ENCODE measurements at places on chromosomes 12 and 14.

- no peak for DNase-seq
Measured at GRCh38 chr12:57027011-57027804, 10.9 kb upstream of the TAC3 start.

GRCh38 chr12:74922117-74922516 is 287.5 kb downstream of the KCNC2 start:
- DNase-seq: no peak

GRCh38 chr14:54105406-54105805 is 148.8 kb upstream of the BMP4 start:
- DNase-seq: no peak

DNA sequence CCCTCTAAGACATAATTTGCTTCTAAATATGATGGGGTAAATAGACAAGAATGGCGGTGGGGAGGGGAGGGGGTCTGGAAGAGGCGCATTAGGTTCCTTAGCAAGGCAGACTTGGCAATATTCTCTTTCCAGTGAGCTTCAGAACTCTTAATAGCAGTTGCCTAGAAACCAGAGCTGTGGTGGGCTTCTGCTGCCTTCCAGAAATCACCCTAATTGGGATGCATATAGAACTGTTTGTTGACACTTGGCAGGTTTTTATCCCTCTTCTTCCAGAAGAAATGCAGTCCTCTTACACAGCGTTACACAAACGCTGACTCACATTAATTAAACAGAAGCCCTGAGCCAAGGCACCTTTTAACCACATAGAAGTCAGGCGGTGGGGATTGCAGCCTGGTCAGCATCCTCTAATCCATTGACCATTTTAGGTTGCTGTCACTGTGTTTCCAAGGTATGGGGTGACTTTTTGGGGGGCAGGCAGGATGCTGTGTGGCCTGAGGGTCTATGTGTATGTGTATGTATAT is 114.1 kb downstream of the CCDC60 start:
- DNase-seq: no peak

DNA sequence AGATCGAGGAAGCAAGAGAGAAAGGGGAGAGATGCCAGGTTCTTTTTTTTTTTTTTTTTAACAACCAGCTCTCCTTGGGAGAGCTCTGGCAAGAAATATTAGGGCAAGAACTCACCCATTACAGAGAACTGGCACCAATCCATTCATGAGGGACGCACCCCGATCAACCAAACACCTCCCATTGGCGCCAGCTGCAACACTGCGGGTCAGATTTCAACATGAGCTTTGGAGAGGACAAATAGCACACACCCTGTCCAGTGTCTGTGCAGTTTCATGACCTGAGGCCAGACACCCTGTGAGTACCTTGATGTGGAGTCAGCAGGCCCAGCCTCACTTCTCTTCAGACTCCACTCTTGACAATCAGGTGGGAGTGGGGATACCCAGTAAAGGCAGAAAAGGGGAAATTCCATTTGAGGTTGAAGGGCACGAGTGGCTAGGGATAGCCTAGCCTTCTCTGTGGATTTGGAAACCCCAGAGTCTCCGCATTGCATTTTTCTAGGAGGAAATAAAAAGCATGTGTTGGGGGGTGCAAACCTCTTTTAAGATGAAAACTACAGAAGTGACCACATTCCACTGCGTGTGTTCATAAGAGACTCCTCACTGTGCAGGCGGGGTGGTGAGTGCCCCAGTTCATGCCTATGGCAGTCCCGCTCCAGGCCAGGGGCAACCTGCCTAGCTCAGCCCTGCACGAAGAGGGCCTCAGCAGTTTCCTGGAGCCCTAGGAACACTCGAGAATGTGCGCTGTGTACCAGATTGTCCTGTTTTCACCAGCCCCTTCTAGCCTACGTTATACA is 42.4 kb upstream of the GPATCH2L start:
- DNase-seq: no peak

DNA sequence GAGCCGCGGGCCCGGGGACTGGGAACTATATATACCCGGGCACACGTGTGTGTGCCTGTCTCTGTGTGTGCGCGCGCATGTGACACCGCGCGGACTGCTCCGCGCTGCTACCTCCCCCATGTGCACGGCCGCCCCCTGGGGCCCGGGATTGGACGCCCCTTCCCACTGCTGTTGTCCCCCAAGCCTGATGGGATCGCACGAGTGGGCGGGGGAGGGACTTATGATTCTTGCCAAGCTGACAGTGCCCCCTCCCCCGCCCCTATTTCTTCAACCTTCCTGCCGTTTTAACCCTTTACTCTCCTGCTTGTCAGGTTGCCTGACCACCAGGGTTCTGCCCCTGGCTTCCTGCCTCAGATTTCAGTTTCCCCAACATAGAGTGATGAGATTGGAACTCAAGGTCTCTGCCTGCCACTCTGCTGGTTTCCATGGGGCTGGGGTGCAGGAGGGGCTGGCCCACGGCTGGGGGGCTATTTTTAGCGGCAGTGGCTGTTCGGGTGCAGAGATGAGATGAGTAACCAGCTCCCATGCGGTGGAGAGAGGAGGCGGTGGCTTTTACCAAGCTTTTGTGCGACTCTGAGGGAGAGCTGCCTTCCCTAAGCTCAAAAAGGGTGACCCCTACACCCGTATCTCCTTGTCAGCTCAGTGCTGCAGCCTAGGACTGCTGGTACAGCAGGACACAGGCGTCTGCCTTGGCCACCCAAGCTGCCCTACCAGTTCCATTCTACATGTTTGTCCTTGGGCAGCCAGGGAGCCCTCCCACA is at the start of gene DDN:
TSS of gene DDN (minus strand) at position 5 of the 761 bp plus-strand sequence. CDS start 88 bp downstream, outside the sequence.
- no peak for DNase-seq

- DNase-seq: no peak
Measured at GRCh38 chr12:41932470-41932991, 212.1 kb downstream of the GXYLT1 start.

DNA sequence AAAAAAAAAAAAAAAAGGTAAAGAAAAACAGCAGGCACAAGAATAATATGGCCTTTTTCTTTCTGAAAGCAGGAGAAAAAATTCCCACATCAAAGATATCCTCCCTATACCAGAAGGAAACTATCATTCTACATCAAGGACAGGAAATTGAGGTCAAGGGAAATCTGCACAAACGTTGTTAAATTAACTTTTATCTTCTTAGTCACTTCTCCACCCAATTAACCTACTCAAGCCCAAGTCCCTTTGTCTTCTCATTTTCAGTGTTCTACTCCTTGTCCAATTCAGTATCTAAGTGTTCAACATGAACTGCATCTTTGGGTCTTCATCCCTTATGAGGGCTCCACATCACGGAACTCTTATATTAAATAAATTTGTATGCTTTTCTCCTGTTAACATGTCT is 15.7 kb downstream of the NDUFA12 start:
- no peak for DNase-seq

DNA sequence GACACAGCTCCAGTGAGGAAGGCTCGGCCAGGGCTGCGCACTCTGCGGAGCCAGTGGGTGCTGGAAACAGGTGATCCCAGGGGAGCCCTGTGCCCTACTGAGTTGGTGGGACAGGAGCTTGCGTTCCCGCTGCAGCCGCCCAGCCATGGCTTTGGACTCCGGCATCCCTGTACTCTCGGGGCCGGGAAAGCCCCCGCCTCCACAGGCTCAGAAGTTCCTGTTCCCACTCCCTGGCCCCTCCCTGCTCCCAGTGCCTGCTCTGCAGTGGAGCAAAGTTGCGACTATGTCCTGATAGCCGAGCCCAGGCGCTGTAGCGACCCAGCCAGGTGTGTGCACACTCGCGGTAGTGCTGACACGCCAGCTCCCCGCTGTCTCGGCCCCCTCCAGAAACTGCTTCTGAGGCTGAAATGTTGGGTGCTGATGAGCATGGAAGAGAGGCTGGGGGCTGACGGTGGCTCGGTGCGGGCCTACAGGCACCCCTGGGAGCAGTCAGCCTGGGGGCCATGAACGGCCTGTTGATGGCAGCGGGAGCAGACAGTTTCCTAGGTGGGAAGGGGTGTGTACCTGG is 344.6 kb upstream of the MGAT4C start:
- DNase-seq: no peak

- DNase-seq: no peak
Measured at GRCh38 chr12:69947897-69948296, 122.9 kb downstream of the MYRFL start.

DNA sequence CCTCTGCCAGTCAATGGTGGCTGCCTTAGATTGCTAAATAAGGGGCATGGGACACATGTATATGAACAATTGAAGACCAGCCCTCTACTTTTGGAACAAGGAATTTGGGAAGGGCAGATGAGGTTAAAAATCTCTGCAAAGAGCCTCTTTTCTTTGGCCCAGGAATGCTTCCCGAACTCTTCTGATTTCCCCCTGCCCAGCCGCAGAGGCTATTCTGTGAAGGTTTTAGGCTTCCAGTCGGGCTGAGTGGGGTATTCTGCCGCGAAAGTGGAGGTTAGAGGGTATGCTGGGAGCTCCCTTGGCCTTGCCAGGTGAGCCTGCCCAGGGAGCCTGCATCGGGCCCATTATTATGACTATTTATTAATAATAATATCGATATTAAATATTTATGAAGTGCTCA is 1.2 kb downstream of the POU6F1 start:
- DNase-seq: no peak

DNA sequence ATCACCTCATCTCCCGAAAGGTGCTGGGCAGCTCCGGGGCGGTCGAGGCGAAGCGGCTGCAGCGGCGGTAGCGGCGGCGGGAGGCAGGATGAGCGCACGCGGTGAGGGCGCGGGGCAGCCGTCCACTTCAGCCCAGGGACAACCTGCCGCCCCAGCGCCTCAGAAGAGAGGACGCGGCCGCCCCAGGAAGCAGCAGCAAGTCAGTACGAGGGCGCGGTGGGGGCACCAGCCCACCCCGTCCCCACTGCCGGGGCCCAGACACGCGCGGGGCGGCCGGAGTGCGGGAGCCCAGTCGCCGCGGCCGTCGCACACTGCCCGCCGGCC is 862 bp downstream of the HMGA2 start:
- DNase-seq: no peak
